Foreskin keratinocyte (primary cell): ENCODE measurements at places on chromosomes 16 and 17.

DNA sequence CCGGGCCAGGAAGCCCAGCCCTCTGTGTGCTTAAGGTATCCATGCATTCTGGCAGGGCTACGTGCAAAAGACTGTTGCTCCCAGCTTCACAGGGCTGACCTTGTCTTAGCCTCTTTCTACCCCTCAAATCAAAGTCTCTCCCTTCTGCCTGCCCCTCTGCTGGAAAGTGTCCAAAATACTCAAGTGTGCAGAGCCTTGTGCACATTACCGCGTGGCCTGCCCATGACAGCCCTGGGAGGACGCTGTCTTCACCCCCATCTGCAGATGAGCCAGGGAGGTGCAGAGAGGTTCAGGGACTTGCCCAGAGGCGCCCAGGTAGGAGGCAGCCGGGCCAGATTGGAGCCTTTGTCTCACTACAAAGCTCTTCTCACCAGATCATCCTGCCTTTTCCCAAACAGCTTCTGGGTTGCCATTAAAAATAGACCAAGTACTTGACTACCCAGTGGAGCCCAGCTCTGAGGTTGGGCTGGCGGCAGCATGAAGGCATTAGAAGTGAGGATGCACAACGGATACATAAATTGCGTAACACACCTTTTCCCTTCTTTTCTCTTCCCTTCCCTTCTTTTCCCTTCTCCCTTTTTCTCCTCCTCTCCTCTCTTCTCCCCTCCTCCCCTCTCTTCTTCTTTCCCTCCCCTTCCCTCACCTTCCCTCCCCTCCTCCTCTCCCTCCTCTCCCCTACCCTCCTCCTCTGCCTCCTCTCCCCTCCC lies 3.5 kb downstream of the CACNG4 start:
- no peak for DNase-seq

- DNase-seq = no peak
These were observed 101.4 kb downstream of the BANP start for GRCh38 chr16:88052661-88053060.

DNA sequence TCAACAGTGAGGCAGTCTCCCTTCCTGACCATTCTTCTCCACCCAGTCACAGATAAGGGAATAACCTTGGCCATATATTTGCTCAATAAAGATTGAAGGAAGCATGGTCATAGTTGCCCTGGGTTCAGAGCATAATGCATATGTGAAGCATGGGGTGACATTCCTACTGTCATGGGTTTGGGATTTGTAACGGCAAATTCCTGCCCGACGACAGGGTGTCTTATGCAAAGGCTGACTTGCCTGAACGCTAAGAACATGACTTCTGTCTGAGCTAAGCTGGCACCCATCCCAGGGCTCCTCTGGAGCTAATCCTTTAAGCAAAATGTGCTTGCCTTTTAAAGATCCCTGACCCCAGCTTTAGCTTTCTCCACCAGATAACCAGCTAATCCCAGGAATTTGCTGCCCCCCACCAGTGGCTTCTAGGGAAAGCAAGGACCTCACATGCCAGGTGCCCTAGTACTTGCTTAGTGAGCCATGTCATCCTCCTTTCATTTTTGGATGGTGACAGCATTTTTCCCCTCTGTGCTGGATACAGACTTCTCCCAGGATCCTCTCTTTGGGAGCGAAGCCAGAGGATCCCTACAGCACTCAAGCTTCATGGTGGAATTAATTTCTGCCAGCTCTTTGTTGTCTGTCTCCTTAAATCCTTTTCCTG lies 11.7 kb downstream of the SLC7A6OS start:
- DNase-seq = peak; percentile 86

DNA sequence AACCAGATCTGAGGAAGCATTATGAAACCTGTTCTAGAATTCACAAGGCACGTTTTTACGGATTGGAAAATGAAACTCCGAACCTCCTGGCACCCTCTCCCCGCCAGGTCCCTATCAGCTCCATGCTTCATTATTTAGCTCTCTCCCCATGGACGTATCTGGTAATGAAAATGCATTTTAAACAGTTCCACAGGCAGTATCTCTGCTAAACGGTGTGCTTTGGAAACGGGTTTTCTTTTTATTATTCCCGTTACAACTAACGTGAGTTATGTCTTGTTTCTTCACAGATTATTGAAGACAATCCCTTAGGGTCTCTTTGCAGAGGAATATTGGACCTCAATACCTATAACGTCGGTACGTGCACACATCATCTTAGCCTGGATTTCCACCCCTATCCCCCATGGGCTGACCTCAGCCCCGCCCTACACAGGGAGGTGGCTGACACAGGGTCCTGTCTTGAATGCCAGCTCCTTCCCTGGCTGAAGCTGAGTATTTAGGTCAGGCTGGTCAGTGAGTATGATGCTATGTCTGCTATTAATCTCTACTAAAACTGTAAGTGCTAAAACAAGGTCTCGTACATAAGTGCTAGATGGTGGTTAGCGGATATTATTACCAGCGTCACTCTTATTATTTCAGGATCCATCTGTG lies 82.9 kb downstream of the SDR42E1 start:
- DNase-seq = no peak

GRCh38 chr17:4444782-4445473 lies 11.2 kb downstream of the SPNS3 start:
- DNase-seq = no peak

DNA sequence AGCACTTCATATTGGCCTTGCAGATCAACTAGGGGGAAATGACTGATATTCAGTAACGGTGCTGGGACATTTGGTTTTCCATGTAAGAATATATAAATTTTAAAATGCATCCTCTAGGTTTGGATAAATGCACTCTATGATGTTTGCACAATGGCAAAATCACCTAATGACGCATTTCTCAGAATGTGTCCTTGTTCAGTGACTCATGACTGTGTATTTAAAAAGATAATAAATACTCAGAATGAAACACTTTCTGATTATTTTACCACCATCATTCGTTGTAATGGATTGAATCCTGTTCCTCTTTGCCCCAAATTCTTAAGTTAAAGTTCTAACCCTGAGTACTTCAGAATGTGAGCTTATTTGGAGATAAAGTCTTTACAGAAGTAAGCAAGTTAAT lies 17.2 kb upstream of the ADGRG1 start:
- DNase-seq = no peak

- no peak for DNase-seq
These were observed 89.7 kb downstream of the MGAT5B start for GRCh38 chr17:76957678-76958464.

- DNase-seq = peak; percentile 68
These were observed 12.8 kb downstream of the PDK2 start for GRCh38 chr17:50107790-50108414.

DNA sequence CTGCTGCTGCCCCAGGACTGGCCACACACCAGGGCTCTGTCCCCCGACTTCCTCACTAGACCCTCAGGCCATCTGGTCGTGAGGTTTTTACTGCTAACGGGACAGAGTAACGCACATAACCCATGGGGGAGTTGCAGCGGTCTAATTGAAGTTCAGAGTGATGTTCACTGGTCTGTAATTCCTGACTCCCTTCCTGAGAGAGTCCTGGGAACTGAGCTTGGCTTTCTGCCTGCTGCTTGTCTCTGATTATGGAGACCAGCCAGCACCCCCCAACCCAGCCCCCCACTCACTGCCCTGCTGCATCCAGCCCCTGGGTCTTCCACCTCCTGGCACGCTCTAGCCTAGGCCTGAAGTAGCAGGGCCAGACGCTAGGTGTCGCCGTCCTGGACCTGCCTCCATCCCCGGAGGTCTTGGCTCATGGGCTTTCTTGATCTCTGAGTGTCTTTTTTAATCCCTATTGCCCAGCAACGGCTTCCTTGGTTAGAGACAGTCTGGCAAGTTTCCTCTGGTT lies 192.9 kb downstream of the CCDC182 start:
- DNase-seq = no peak

DNA sequence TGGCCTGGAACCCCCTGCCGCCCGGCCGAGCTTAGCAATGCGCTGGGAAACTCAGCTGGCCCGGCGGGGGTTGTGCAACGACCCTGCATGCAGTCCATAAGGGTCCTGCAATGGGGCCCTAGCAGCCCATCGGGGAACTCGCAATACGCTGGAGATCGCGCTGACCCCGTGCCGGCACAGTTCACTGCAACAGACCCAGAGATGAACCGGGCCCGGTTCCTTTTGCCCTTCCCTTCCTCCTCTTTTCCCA lies 375 bp downstream of the SLC25A11 start:
- no peak for DNase-seq

DNA sequence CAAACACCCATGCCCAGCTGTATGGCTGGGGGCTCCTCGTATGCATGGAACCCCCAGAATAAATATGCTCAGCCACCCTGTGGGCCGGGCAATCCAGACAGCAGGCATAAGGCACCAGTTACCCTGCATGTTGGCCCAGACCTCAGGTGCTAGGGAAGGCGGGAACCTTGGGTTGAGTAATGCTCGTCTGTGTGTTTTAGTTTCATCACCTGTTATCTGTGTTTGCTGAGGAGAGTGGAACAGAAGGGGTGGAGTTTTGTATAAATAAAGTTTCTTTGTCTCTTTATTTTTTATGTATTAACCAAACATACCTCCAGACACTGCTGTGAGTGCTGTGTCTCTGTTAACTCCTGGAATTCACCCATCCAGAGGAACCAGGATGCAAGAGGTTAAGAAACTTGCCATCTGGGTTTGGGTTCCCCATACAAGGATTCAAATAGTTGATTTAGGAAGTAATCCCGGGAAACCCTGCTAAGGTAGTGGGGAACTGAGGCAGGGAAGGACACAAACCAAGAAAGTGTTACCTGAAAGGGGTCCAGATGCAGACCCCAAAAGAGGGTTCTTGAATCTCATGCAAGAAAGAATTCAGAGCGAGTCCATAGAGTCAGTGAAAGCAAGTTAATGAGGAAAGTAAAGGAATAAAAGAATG lies 37.4 kb upstream of the IL21R start:
- DNase-seq = peak; percentile 57

- DNase-seq = peak; percentile 68
These were observed 14.4 kb upstream of the CDIPT start for GRCh38 chr16:29877266-29877961.

GRCh38 chr16:79639576-79640311 lies 39.2 kb upstream of the MAF start:
- DNase-seq = peak; percentile 83

- no peak for DNase-seq
These were observed 171.9 kb downstream of the ENGASE start for GRCh38 chr17:79246225-79247190.

- no peak for DNase-seq
These were observed 22.5 kb upstream of the TMEM132E start for GRCh38 chr17:34556931-34557330.

DNA sequence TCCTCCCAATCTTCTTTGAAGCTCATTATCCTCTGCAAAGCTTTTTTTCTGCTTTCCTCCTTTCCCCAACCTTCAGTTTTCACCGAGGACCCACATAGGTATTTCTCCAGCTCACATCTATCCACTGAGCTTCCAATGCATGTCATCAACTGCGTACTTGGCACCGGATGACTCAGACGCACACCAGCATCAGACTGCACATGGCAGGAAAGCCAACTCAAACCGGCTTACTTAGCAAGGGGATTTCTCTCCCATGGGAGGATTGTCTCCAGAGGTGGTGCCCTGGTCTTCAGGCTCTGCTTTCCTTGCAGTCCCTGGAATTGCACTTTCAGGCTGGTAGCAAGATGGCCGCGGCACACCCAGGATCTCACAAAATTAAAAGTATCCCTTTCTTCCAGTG lies 1.7 kb upstream of the AKTIP start:
- peak; percentile 22 for DNase-seq

- peak; percentile 70 for DNase-seq
These were observed 22.2 kb upstream of the PEMT start for GRCh38 chr17:17613708-17614114.

DNA sequence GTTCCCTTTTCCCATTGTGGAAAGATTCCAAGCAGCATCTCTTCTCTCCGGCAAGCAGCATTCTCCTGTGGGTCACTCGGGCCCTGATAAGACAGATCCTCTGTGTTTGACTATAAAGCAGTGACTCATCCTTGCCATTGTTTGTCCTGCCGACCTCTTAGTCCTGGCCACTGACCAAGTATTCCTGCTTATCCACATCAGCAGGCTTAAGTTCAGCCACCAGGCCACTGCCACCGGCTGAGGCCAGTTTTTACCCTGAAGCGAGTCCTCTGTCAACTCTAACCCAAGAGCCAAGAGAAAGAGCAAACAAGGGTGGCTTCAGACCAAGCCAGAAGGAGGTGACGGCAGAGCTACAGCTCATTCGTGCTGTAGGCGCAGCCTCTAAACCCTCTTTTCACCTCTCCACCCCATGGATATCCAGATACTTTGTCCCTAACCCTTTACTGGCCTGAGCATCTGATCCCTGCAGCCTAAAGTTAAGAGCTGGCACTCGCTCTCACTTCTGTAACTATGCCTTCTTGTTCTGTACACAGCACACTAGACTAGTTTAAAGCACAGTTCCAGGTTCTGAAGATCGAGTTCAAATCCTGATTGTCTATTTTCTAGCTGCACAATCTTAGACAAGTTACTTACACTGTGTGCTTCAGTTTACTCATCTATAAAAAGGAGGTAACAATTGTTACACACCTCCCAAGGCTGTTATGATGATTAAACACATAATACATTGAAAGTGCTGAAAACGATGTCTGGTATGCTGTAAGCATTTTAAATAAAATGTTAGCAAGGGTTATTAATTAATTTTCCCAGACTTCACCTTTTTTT lies 31.0 kb downstream of the SOX9 start:
- DNase-seq = no peak

DNA sequence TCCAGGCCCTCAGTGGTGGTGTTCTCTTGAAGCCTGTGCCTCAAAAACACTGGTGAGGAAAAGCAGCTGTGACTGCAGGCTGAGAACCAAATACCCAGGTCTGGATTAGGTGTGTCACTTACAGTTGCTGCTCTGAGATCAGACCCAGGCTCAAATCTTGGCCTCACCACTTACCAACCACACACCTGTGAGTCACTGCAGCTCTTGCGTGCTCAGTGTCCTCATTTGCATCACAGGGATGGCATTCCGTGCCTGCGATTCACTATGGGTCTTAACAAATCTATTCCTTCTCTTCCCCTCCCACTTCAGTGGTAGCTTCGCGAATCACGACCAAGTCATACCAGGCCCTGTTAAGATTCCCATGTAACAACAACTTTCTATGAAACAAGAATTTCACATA lies 233.4 kb upstream of the HSBP1 start:
- DNase-seq = peak; percentile 94
